SJCRH30 (cell line): ENCODE measurements at places on chromosomes 3 and 15. TPM values are rescaled to one million over a fixed set of nuclear protein-coding genes. Genes with fewer than 3 reads are reported as not detected.

TNFSF10 gene
- total RNA-seq: not detected in 2 replicates

EIF4E3 gene
- 0.20 and 0.23 TPM in 2 replicates for total RNA-seq

GRCh38 chr15:90035840-90036230, 34.7 kb downstream of the ZNF710 start:
- no peak for DNase-seq

DNA sequence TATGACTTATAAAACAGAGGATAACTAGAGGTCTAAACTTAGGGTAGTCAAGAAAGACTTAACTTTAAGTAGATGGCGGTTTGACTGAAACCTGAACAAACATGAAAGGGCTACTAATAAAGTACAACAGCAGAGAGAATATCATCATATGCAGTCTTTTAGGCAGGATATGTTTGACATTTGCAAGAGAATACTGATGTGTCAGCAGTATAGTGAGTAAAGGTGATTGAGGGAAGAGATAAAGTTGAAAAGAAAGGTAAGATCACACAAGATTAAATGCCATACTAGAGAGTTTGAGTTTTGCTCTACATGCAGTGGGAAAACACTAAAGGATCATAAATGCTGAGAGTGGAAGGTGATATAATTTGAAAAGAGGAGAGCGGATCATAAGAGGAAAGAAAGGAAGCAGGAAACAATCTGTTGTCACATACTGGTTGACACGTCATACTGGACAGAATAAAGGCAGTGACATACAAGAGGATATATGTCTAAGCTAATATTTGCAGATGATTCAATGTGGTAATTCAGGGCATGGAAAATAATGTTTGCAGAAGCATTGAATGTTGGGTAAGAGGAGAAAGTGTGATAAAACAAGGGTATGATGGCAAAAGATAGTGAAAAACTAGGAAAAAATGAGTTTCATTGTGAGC, 223.0 kb downstream of the EPHA6 start:
- no peak for DNase-seq

DNA sequence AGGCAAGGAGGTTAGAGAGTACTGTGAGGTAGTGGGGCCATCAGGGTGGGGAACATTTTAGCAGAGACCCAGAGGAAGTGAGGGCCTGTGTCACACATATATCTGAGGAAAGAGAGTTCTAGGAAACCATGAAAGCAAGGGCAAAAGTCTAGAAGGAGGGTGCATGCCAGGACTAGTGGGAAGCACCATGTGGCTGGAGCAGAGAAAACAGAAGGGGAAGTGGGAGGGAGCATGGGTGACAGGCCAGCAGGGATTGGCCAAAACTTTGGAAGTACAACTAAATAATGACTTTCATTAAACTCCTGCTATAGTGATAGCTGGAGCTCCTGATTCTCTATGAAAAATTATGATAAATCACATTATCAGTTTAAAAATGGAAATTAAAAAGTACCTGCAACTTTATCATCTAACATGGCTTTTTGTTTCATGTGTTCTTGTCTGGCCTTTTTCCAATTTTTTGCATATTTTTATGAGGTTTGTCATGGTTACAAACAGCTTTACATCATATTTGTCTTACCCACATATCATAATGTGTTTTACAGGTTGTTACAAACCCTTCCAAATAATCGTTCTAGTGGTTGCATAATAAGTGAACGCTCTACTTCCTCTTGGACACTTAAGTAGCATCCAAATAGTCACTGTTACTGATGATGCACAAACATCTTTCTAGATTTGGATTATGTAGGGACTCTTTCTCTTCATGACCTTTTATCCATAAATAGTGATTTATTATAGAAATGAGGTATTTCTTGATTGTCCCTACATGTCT, 168.3 kb downstream of the NEK10 start:
- no peak for DNase-seq
